Body of pancreas (tissue), 4 donors: ENCODE measurements at places on chromosomes 6 and 20. TPM values are rescaled to one million over a fixed set of nuclear protein-coding genes. Genes with fewer than 3 reads are reported as not detected.

GRCh38 chr6:45655745-45656476 is 278.2 kb upstream of the SUPT3H start:
- no peaks in the 10 kb centered on the region for H3K4me1 ChIP-seq
- no peak overlapping the region for H3K27ac ChIP-seq
- no peaks in the 10 kb centered on the region for H3K36me3 ChIP-seq

DNA sequence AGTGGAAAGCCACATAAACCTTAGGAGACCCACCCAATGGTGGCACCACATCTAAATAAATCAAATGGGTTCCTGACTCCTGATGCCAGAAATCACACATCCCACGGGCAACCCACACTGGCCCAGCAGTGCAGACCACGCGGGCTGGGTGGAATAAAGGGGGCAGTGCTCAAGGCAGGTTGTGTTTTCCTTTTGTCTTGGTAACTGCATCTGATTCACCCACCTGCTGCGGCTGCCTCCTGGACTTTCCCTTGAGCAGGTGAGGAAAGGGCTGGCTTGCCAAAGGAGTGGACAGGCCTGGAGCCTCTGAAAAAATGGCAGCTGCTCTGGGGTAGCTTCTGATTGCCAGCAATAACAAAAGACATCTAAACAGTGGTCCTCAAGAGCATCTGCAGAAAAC is 119.5 kb upstream of the KCNK16 start:
- no peak for DNase-seq

ADGB gene
- not detected for total RNA-seq

TSHZ2 gene
- total RNA-seq: 6.0 TPM

- no peaks in the 10 kb centered on the region for H3K36me3 ChIP-seq
- no peak for DNase-seq
- no peak overlapping the region for H3K4me3 ChIP-seq
- H3K4me1 ChIP-seq: no peaks in the 10 kb centered on the region
Measured at GRCh38 chr6:167493976-167494697, 169.3 kb downstream of the TTLL2 start.

DNA sequence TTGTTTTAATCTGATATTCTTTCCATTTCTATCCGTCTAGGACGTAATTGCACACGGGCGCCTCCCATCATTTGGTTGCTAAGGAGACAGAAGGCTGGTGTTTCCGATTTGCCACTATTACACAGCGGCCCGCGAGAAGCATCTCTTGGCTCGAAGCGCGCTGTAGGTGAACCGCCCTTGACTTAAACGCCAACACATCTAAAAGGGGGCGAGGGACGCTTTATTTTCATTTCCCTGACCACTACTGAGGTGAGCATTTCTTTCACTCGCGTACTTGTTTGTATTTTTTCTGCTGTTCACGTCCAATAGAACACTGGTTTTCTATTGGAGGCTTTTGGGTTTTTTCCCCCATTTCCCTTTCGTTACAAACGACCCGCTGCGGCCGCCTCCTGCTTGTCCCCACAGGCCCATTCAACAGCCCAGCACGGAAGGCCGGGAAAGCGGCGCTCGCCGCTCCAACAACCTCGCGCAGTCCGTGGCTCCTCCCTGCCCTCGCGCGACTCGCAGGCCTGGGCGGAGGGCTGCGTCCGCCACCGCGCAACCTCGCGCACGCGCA is 505 bp upstream of the WRNIP1 start:
- H3K4me3 ChIP-seq: peak overlapping the region; percentile 2
- H3K27ac ChIP-seq: peak overlapping the region; percentile 80

- H3K27ac ChIP-seq: no peak overlapping the region
- peaks cover 7% of the 10 kb centered on the region for H3K4me1 ChIP-seq
- no peak for DNase-seq
- H3K36me3 ChIP-seq: no peaks in the 10 kb centered on the region
Measured at GRCh38 chr6:75842732-75843131, 93.7 kb downstream of the MYO6 start.

BTBD3 gene
- 48.8 TPM for total RNA-seq

- DNase-seq: no peak
- H3K4me1 ChIP-seq: no peaks in the 10 kb centered on the region
- H3K36me3 ChIP-seq: no peaks in the 10 kb centered on the region
- no peak overlapping the region for H3K4me3 ChIP-seq
- no peaks in the 10 kb centered on the region for H3K27me3 ChIP-seq
Measured at GRCh38 chr6:83292900-83293843, 100.0 kb downstream of the RWDD2A start.

- H3K4me3 ChIP-seq: no peak overlapping the region
- no peaks in the 10 kb centered on the region for H3K4me1 ChIP-seq
- no peak overlapping the region for H3K27ac ChIP-seq
- H3K36me3 ChIP-seq: no peaks in the 10 kb centered on the region
Measured at GRCh38 chr20:36642136-36642535, 3.9 kb downstream of the SLA2 start.

EDN3 gene
- total RNA-seq: 9.9 TPM

- H3K4me3 ChIP-seq: no peak overlapping the region
- no peaks in the 10 kb centered on the region for H3K27me3 ChIP-seq
- H3K4me1 ChIP-seq: no peaks in the 10 kb centered on the region
- H3K36me3 ChIP-seq: no peaks in the 10 kb centered on the region
Measured at GRCh38 chr20:34965051-34965450, 9.4 kb downstream of the MYH7B start.

FAM184A gene
- total RNA-seq: 6.5 TPM

- no peak overlapping the region for H3K4me3 ChIP-seq
- no peaks in the 10 kb centered on the region for H3K36me3 ChIP-seq
- H3K27ac ChIP-seq: no peak overlapping the region
- no peaks in the 10 kb centered on the region for H3K4me1 ChIP-seq
- no peaks in the 10 kb centered on the region for H3K27me3 ChIP-seq
Measured at GRCh38 chr6:284486-284885, 7.8 kb upstream of the DUSP22 start.

CCN6 gene
- not detected for total RNA-seq

- no peaks in the 10 kb centered on the region for H3K36me3 ChIP-seq
- no peaks in the 10 kb centered on the region for H3K27me3 ChIP-seq
- no peak overlapping the region for H3K4me3 ChIP-seq
- DNase-seq: peak; percentile 33
- no peaks in the 10 kb centered on the region for H3K4me1 ChIP-seq
Measured at GRCh38 chr20:51966296-51966971, 164.1 kb upstream of the SALL4 start.

- H3K4me3 ChIP-seq: no peak overlapping the region
- H3K27me3 ChIP-seq: no peaks in the 10 kb centered on the region
- no peaks in the 10 kb centered on the region for H3K36me3 ChIP-seq
- no peak overlapping the region for H3K27ac ChIP-seq
- DNase-seq: no peak
Measured at GRCh38 chr6:25717866-25718740, 36.4 kb upstream of the SLC17A4 start.

GRCh38 chr6:156773476-156773875 is 3.7 kb upstream of the ARID1B start:
- H3K27me3 ChIP-seq: no peaks in the 10 kb centered on the region
- H3K27ac ChIP-seq: no peak overlapping the region
- H3K4me3 ChIP-seq: no peak overlapping the region
- peaks cover 6% of the 10 kb centered on the region for H3K4me1 ChIP-seq
- H3K36me3 ChIP-seq: no peaks in the 10 kb centered on the region

HSPA12B gene
- total RNA-seq: 4.4 TPM

KHDRBS2 gene
- not detected for total RNA-seq

GRCh38 chr20:9616833-9617461 is 102.6 kb downstream of the LAMP5 start:
- H3K27me3 ChIP-seq: no peaks in the 10 kb centered on the region
- H3K4me1 ChIP-seq: peaks cover 11% of the 10 kb centered on the region
- no peaks in the 10 kb centered on the region for H3K36me3 ChIP-seq
- no peak overlapping the region for H3K4me3 ChIP-seq
- DNase-seq: peak; percentile 79

SMLR1 gene
- total RNA-seq: not detected

KIAA1586 gene
- 1.3 TPM for total RNA-seq

DNA sequence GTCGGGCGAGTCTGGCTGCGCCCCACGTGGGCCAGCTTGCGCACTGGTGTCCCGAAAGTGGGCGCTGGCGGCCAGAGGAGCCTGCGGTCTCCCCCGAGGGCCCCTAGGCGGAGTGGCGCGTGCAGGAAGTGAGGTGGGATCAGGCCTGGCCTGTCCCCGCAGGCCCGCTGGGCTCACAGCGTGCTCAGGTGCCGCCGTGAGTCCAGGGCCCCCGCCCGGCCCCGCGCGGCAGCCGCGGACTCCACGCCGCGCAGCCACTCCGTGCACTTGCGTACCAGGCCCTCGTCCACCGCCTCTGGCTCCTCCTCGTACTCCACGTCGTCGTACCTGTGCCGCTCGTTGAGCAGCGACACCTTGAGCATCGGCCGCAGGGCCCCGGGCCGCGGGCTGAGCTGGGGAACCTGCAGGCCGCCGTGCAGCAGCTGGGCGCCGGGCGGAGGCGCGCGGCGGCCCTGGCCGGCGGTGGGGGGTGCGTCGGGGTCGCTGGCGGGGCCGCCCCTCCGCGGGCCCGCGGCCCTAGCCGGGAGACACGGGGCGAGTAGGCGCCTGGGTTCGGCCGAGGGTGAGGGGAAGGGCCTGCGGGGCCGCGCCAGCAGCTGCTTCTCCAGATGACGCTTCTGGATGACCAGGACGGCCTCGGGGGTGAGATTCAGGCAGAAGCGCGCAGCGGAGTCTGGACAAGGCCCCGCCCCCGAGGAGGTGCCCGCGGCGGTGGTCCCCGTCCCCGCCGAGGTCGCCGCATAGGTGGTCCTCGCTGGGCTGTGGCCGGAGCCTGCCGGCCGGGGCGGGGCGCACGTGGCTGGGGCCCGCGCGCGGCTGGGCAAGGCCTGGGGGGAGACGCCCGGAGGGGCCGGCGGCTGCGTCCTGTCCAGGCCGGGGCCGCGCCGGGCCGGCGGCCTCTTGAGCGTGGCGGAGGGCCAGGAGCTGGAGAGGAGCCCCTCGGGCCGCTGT is 835 bp downstream of the PRR18 start:
- peak; percentile 35 for DNase-seq
- peak overlapping the region; percentile 25 for H3K4me3 ChIP-seq
- no peak overlapping the region for H3K27ac ChIP-seq
- no peaks in the 10 kb centered on the region for H3K36me3 ChIP-seq
- H3K4me1 ChIP-seq: peaks cover 22% of the 10 kb centered on the region

PTCRA gene
- not detected for total RNA-seq

DEFB121 gene
- total RNA-seq: not detected

SCGN gene
- 26.7 TPM for total RNA-seq

GRCh38 chr20:57434390-57434700 is 43.1 kb downstream of the RBM38 start:
- no peak for DNase-seq
- no peak overlapping the region for H3K4me3 ChIP-seq
- H3K27me3 ChIP-seq: no peaks in the 10 kb centered on the region

CBLN4 gene
- not detected for total RNA-seq

DNA sequence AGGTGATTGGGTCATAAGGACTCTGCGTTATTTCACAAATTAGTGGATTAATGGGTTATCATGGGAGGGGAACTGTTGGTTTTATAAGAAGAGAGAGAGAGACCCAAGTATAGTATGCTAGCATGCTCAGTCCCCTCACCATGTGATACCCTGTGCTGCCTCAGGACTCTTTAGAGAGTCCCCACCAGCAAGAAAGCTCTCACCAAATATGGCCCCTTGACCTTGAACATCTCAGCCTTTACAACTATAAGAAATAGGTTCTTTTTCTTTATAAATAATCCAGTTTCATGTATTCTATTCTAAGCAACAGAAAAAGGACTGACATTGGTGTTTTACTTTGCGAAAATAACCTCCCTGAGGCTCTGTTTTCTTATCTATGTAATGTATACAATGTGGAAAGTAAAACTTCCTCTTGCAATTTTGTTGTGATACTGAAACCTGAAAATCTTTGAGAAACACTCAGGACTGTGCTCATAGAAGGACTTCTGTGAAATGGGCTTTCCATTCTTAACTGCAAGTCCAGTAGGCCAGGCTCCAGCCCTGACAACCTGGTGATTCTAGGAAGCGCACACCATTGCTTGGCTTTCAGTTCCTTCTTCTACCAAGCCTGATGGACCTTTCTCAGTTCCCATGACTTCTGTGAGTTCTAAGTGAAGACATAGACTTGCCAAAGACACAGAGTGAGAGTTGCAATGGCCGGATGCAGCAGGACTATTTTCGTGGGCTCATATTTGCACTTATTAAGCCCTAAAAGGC is 21.9 kb downstream of the SIRPD start:
- H3K27me3 ChIP-seq: peaks cover 5% of the 10 kb centered on the region
- no peaks in the 10 kb centered on the region for H3K4me1 ChIP-seq

- no peak overlapping the region for H3K27ac ChIP-seq
- no peaks in the 10 kb centered on the region for H3K36me3 ChIP-seq
- H3K4me1 ChIP-seq: peaks cover 9% of the 10 kb centered on the region
- no peak for DNase-seq
- no peak overlapping the region for H3K4me3 ChIP-seq
Measured at GRCh38 chr6:168641446-168641845, 200.5 kb downstream of the SMOC2 start.

- H3K27me3 ChIP-seq: no peaks in the 10 kb centered on the region
- no peak overlapping the region for H3K27ac ChIP-seq
- H3K36me3 ChIP-seq: no peaks in the 10 kb centered on the region
- DNase-seq: no peak
Measured at GRCh38 chr20:19435316-19435715, 222.9 kb downstream of the SLC24A3 start.

DNA sequence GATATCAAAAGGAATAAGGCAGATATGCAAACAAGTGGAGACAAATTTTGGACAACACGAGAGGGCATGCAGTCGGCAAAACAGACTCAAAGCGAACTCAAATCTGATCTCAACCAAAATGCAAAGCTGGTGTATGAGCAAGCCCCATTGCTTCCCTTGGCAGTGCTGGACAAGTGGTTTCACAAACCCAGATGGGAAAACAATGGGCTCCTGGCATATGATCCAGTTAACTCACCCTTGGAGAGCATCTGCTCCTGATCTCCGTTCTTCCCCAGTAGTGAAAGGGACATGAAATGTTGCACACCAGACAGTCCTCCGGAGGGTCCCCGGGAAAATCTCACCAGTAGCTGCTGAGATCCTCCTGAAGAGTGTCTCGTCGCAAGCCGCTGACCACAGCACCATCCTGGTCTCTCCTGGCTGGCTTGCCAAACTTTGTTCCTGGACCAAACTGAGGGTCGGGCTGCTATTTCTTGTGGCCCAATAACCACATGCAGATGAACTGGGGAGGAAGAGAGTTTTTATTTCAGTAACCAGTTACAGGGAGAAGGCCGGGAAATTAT is 84.3 kb upstream of the THBS2 start:
- peaks cover 7% of the 10 kb centered on the region for H3K4me1 ChIP-seq
- no peaks in the 10 kb centered on the region for H3K27me3 ChIP-seq
- DNase-seq: no peak
- no peak overlapping the region for H3K4me3 ChIP-seq
- H3K27ac ChIP-seq: no peak overlapping the region
- no peaks in the 10 kb centered on the region for H3K36me3 ChIP-seq

DNA sequence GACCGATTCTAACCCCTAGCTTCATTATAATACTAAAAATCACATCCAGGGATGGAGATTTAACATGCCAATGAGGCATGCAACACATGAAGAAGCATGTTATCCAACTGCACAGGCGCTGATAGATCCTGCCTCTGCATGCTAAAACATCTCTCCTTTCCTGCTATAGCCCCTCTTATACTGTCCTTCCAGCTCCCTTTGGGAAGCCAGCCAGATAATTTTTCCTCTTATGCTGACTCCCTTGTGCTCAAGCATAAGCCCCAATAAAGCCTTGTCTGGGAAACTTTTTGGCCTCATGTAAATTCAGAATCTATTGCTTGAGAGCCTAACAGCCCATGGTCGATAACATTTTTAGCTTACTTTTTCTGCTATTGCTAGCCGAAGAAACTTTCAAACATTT is 404.3 kb downstream of the EPM2A start:
- H3K36me3 ChIP-seq: no peaks in the 10 kb centered on the region
- no peaks in the 10 kb centered on the region for H3K27me3 ChIP-seq
- no peak overlapping the region for H3K27ac ChIP-seq
- no peak for DNase-seq

GRCh38 chr6:166026586-166027126 is 141.0 kb downstream of the TBXT start:
- no peaks in the 10 kb centered on the region for H3K27me3 ChIP-seq
- no peaks in the 10 kb centered on the region for H3K36me3 ChIP-seq
- no peak for DNase-seq
- H3K27ac ChIP-seq: no peak overlapping the region
